Hair follicular keratinocyte (primary cell): ENCODE measurements at places on chromosomes 13 and 19. TPM values are rescaled to one million over a fixed set of nuclear protein-coding genes. Genes with fewer than 3 reads are reported as not detected.

The ZNF681 gene
- total RNA-seq, result 0.78 and 0.80 TPM in 2 replicates

The ADPRHL1 gene
- total RNA-seq, result 0.68 and 0.70 TPM in 2 replicates

The NXNL1 gene
- not detected in 2 replicates for total RNA-seq

The RNF17 gene
- not detected in 2 replicates for total RNA-seq

The HOMER3 gene
- 173 and 189 TPM in 2 replicates for total RNA-seq

The ZNF708 gene
- 0.95 and 2.0 TPM in 2 replicates for total RNA-seq

The SACS gene
- total RNA-seq, result 20.8 and 23.2 TPM in 2 replicates

The SYT3 gene
- total RNA-seq, result not detected in 2 replicates

The MAG gene
- not detected in 2 replicates for total RNA-seq

The OR7D2 gene
- total RNA-seq, result under 0.01 TPM in 1 of 2 replicates, not detected in the other

The CEACAM4 gene
- not detected in 2 replicates for total RNA-seq

The GSX1 gene
- not detected in 2 replicates for total RNA-seq

The PIK3R2 gene
- total RNA-seq, result 13.4 and 14.3 TPM in 2 replicates

The MBD3L1 gene
- total RNA-seq, result not detected in 2 replicates

The CGB5 gene
- not detected in 2 replicates for total RNA-seq

The NCR1 gene
- not detected in 2 replicates for total RNA-seq

The DUS3L gene
- 25.5 and 37.9 TPM in 2 replicates for total RNA-seq

The ATP8B3 gene
- 0.49 and 1.6 TPM in 2 replicates for total RNA-seq

The WTIP gene
- total RNA-seq, result 9.4 and 33.8 TPM in 2 replicates

The NCCRP1 gene
- 0.72 and 1.3 TPM in 2 replicates for total RNA-seq

The KIR2DL4 gene
- total RNA-seq, result not detected in 2 replicates

The LRRC8E gene
- 7.6 and 9.9 TPM in 2 replicates for total RNA-seq

The KCNN1 gene
- not detected in 2 replicates for total RNA-seq

The OR7A5 gene
- not detected in 2 replicates for total RNA-seq

The FREM2 gene
- 0.08 and 0.16 TPM in 2 replicates for total RNA-seq

The FXYD1 gene
- not detected in 2 replicates for total RNA-seq

The ZNF543 gene
- total RNA-seq, result 4.4 and 4.7 TPM in 2 replicates

The FUT1 gene
- 7.3 and 11.6 TPM in 2 replicates for total RNA-seq

The PSG7 gene
- not detected in 2 replicates for total RNA-seq

The HCST gene
- not detected in 2 replicates for total RNA-seq

The LYPD5 gene
- total RNA-seq, result 2.6 and 4.1 TPM in 2 replicates

The IQCN gene
- total RNA-seq, result under 0.01 TPM in 1 of 2 replicates, not detected in the other

The CYP2A6 gene
- not detected in 2 replicates for total RNA-seq

The C19orf33 gene
- 606 and 644 TPM in 2 replicates for total RNA-seq

The IGSF23 gene
- total RNA-seq, result not detected in 2 replicates

The SLAIN1 gene
- total RNA-seq, result 0.08 TPM in 1 of 2 replicates, not detected in the other

The FAM216B gene
- not detected in 2 replicates for total RNA-seq

The FXYD3 gene
- 194 and 479 TPM in 2 replicates for total RNA-seq

The HTR2A gene
- total RNA-seq, result not detected in 2 replicates

The CHAF1A gene
- 6.4 and 19.3 TPM in 2 replicates for total RNA-seq

The PLEKHF1 gene
- total RNA-seq, result 16.6 and 27.2 TPM in 2 replicates

The CGB3 gene
- total RNA-seq, result not detected in 2 replicates

The MBD3L2 gene
- total RNA-seq, result not detected in 2 replicates

The C19orf47 gene
- 5.3 and 12.9 TPM in 2 replicates for total RNA-seq

The TEX101 gene
- total RNA-seq, result not detected in 2 replicates

The ZNF468 gene
- total RNA-seq, result 6.8 and 10.1 TPM in 2 replicates

The ZNF91 gene
- total RNA-seq, result 4.9 and 7.9 TPM in 2 replicates

The HIPK4 gene
- total RNA-seq, result not detected in 2 replicates

The FARP1 gene
- total RNA-seq, result 11.2 and 19.3 TPM in 2 replicates

The KIR2DL1 gene
- not detected in 2 replicates for total RNA-seq

The MCF2L gene
- not detected in 2 replicates for total RNA-seq

The C2CD4C gene
- total RNA-seq, result 0.15 and 2.0 TPM in 2 replicates

The DENND1C gene
- 0.11 TPM in 1 of 2 replicates, not detected in the other for total RNA-seq

The BEST2 gene
- total RNA-seq, result 0.39 TPM in 1 of 2 replicates, not detected in the other

The ARL11 gene
- total RNA-seq, result 0.08 TPM in 1 of 2 replicates, not detected in the other
